Endothelial cell of coronary artery (primary cell): ENCODE measurements at places on chromosomes 6 and 20. TPM values are rescaled to one million over a fixed set of nuclear protein-coding genes. Genes with fewer than 3 reads are reported as not detected.

Gene ADTRP
- total RNA-seq = 2.7 and 40.0 TPM in 2 replicates

Gene DNPH1
- 32.0 and 54.7 TPM in 2 replicates for total RNA-seq

Gene SERINC1
- total RNA-seq = 154 and 199 TPM in 2 replicates

Gene SPATS1
- not detected in 2 replicates for total RNA-seq

Gene C6orf132
- total RNA-seq = 0.85 TPM in 1 of 2 replicates, not detected in the other

Gene HLA-G
- total RNA-seq = not detected in 2 replicates

Gene RIMS1
- total RNA-seq = 0.09 and 14.0 TPM in 2 replicates
